ENCODE measurements at places on chromosomes 12 and 14. TPM values are rescaled to one million over a fixed set of nuclear protein-coding genes. Genes with fewer than 3 reads are reported as not detected.
A peak's percentile ranks its signal among the peaks of the same experiment; 100 is the strongest.

The TAS2R9 gene
- polyA plus RNA-seq = not detected

DNA sequence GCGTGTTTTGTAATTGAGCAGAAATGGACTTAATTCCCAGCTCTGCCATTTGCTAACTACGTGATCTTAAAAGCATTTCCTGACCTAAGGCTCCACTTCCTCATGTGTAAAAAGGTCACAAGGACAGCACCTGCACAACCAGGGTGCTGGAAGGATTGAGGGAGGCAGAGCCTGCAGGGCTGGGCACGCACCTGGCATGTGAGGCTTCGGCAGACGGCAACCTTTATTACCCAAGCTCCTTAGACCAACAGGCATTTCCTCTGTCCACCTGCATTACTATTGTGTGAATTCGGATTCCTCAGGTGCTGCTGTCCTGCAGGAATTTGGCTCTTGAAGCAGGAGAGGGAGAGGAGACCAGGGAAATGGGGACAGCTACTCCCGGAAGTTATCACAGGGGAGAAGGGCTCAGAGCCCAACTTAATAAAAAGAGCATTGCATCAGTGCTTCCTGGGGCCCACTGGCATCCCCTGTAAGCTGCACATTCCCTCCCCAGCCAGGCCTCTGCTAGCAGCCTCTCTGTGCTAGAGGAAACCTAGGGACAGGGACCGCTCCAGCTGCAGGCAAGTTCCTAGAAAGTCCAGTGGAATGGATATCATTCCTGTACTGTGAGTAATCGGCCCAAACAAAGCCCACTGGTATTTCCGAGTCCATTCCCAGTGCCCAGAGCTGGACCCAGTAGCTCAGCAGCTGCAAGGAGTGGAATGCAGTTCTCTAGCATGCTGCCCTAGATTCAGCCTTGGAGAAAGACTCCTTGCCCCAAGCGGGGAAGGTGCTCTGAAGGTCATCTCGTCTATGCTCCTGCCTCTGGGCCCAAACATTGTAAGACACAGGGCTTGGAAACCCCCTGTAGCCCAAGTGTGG, 157.1 kb upstream of the CCND2 start:
- DNase-seq = no peak

The BMP4 gene
- not detected for polyA plus RNA-seq

GRCh38 chr12:102067574-102068258, 5.9 kb upstream of the WASHC3 start:
- DNase-seq = no peak

GRCh38 chr12:46815809-46816208, 10.0 kb downstream of the SLC38A4 start:
- DNase-seq = no peak

The FSCB gene
- not detected for polyA plus RNA-seq

- no peak for DNase-seq
Measured at GRCh38 chr14:53376064-53376463, 222.9 kb upstream of the DDHD1 start.

- no peak for DNase-seq
Measured at GRCh38 chr12:79826267-79827128, 108.4 kb downstream of the PPP1R12A start.

GRCh38 chr14:97290065-97290464, 492.9 kb downstream of the VRK1 start:
- no peak for DNase-seq

DNA sequence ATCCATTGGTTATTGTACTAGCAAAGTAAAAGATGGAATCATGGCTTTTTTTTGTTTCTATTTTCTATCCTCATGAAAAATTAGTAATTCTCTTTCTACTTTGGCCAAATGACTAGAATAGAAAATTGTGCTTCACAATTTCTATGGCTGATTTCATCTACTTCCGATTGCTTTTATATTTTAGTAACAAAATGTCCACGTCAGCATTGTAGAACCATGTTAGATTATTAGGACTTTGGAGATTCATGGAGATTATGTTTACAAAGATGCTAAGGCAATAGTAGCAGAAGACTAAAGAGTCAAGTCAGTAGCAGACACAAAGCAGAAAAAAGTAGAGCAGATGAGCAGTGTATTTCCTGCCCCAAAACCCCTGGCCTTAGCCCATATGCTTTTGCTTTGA, 113.6 kb downstream of the C12orf42 start:
- no peak for DNase-seq

The MRPL52 gene
- polyA plus RNA-seq = 116 TPM

DNA sequence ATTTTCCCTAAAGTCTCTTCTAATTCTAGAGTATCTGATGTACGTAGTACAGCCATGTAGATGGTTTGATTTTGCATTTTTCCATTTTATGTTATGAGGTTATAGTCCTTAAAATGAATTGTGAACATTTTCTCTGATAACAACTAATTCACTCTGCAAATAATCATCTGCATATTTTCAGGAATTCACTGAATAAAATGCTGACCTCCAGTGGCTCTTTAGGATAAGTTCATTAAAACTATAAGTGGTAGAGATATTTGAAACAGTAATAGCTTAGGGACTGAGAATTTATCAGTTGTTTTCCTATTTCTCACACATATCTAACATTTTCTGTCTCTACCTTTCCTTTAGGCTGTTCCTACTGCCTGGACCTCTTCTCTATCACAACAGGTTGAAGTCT, 4.4 kb downstream of the MSRB3 start:
- no peak for DNase-seq

The LAG3 gene
- polyA plus RNA-seq = 0.72 TPM

DNA sequence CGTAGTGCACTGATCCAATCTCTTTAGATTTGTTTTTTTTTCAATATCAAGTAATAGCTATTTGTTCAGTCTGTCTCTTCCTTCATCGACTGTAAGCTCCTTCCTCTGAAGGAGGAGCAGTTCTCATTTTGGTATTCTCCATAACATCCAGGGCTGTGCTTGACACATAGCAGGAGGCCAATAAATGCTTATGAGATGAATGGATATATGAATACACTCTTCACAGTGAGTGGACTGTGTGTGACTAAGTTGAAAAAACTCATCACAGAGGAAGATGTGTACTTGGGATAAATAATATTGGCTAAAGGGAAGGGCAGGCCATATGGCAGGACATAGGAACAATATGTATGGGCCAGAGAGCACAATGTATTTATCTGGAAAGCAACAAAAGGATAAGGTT, 205.3 kb upstream of the PRICKLE1 start:
- DNase-seq = no peak

The SPTB gene
- polyA plus RNA-seq = 0.24 TPM

GRCh38 chr12:84658877-84659276, 253.7 kb downstream of the SLC6A15 start:
- DNase-seq = no peak

DNA sequence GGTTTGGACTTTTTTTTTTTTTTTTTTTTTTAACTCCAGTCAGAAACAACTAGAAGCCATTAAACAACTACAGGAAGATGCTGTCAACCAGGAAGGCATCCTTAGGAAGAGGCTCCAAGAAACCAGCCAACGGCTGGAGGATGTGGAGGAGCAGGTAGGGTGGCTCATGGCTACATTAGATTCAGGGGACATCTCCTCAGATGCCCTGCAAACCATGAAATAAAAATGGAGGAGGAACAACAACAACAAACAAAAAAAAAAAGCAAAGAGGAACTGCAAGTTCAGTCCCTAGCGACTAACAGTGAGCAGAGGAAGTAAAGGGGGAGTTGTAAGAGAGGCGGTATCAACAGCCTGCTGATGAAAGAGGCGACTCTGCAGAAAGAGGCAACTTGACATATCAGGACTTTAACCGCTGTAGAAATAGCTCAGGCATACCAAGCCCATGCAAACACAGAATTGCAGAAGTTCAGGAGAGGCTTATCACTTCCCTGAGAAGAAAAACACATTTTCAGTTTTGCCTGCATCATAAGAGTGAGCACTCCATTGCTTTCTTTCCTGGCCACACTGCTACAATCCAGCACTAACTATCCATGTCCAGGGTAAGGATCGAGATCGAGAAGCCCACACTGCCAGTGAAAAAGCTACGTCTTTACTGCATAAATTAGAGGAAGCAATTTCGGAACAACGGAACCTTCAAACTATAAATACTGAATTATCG, 103.5 kb upstream of the BCAT1 start:
- no peak for DNase-seq

The LIN7A gene
- polyA plus RNA-seq = not detected

DNA sequence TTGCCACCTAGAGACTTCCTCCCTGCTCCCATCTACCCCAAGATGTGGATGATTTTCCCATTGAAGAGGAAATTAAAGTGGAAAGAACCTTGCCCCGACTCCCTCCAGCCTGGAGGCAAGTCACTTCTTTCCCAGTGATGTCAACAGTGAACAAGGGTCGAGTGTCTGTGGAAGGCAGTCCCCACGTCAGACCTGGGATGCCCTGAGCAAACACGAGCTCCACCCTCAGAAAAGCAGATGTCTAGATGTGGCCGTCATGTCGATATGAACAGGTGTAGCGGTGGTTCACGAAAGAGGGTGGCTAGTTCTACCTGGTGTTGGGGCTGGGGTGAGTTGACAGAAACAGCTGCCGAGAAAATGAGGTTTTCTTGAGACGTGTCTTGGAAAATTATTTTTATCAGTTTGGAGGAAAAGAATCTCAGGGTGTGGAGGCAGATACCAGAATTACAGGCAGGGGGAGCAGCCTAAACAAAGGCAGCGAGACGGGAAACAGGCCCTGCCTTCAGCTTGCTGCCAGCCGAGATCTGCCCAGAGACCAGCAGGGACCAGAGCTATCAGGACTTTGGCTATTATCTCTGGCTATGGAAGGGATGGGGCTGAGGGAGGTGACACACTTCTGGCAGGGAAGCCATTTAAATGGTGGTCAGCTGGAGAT, 25.9 kb downstream of the SYNDIG1L start:
- DNase-seq = no peak

DNA sequence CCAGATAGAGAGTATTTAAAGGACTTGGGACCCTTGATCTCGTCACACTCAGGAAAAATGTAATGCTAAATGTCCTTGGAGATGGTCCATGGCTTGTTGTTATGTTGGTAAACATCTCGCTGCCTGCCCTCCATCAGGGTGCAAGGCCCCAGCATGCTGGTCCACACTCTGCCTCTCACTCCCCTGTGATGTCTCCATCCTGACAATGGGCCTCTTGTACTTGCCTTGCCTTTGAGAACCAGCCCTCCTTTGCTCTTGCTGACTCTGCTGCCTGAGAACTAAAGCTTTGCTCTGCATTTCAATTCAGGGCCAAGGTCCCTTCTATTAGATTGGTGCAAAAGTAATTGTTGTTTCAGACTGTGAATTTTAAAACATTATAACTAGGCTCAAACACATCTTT, 131.0 kb upstream of the LMNTD1 start:
- DNase-seq = no peak

GRCh38 chr12:26108915-26109314, 15.9 kb downstream of the BHLHE41 start:
- no peak for DNase-seq

The NTS gene
- 31.2 TPM for polyA plus RNA-seq

DNA sequence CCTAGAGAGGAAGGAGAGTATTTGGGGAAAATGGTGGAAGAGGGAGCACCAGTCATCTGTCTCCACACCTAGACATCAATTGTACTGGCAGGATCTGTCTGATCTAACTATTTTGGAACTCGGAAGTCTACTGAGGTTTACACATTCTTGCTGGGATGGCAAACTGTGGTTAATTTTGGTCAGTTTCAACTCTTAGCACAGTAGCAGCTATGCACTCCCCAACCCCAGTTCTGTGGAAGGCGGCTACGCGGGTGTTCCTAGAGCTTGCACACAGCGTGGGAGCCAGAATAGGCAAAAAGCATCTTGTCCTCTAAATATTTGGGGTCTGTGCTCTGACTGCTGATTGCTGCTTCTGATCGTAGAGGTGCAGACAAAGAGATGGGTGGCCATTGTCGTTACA, 33.8 kb downstream of the TECPR2 start:
- DNase-seq = no peak

GRCh38 chr14:71658261-71658860, 273.9 kb upstream of the RGS6 start:
- no peak for DNase-seq

- DNase-seq = no peak
Measured at GRCh38 chr14:59895721-59896120, 24.2 kb upstream of the LRRC9 start.

The CMA1 gene
- polyA plus RNA-seq = not detected

- peak; percentile 54 for DNase-seq
Measured at GRCh38 chr12:1093166-1093751, 102.2 kb downstream of the ERC1 start.

GRCh38 chr12:130849561-130850417, 10.7 kb upstream of the STX2 start:
- DNase-seq = no peak

- DNase-seq = no peak
Measured at GRCh38 chr12:25710128-25710527, 157.0 kb upstream of the LMNTD1 start.

DNA sequence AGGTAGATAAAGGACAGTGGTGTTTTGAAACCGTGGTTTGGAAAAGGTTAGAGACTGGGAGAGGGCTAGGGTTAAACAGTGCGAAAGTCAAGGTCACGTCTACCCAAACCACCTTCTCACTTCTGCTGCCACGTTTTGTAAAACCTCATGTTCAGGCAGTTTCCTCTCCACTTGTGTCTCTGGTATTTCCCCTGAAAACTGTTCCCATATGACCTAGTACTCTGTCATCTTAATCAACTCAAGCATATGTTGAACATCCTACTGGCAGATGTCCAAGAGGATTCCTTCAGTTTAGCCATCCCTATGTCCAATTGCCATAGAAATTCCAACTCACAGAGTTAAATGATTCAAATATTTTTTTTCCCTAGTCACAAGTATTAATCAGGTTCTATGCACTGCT, 17.4 kb downstream of the CLEC4C start:
- DNase-seq = no peak

- peak; percentile 80 for DNase-seq
Measured at GRCh38 chr12:49043856-49044258, 16.7 kb downstream of the KMT2D start.

GRCh38 chr14:84859116-84859515, 670.8 kb upstream of the FLRT2 start:
- DNase-seq = no peak

DNA sequence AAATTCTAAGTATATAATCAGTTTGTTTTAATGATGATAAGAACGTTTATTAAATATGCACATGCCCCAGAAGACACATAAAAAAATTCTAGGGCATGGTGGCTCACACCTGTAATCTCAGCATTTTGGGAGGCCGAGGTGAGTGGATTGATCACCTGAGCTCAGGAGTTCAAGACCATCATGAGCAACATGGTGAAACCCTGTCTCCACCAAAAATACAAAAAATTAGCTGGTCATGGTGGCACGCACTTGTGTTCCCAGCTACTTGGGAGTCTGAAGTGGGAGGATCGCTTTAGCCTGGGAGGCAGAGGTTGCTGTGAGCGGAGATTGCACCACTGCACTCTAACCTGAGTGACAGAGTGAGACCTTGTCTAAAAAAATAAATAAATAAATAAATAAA, 4.0 kb downstream of the CD69 start:
- no peak for DNase-seq

The MDGA2 gene
- polyA plus RNA-seq = not detected

- DNase-seq = no peak
Measured at GRCh38 chr14:49868720-49869114, 16.1 kb upstream of the NEMF start.

The NRIP2 gene
- polyA plus RNA-seq = not detected
